ENCODE measurements at places on chromosomes 13 and 19.
A peak's percentile ranks its signal among the peaks of the same experiment; 100 is the strongest.

- DNase-seq, result no peak
These were observed 155.0 kb downstream of the TEX29 start for GRCh38 chr13:111475488-111475887.

- DNase-seq, result peak; percentile 35
These were observed 12.0 kb downstream of the WDR88 start for GRCh38 chr19:33143897-33144405.

GRCh38 chr19:41597600-41598041, 21.7 kb downstream of the CEACAM21 start:
- peak; percentile 67 for DNase-seq

DNA sequence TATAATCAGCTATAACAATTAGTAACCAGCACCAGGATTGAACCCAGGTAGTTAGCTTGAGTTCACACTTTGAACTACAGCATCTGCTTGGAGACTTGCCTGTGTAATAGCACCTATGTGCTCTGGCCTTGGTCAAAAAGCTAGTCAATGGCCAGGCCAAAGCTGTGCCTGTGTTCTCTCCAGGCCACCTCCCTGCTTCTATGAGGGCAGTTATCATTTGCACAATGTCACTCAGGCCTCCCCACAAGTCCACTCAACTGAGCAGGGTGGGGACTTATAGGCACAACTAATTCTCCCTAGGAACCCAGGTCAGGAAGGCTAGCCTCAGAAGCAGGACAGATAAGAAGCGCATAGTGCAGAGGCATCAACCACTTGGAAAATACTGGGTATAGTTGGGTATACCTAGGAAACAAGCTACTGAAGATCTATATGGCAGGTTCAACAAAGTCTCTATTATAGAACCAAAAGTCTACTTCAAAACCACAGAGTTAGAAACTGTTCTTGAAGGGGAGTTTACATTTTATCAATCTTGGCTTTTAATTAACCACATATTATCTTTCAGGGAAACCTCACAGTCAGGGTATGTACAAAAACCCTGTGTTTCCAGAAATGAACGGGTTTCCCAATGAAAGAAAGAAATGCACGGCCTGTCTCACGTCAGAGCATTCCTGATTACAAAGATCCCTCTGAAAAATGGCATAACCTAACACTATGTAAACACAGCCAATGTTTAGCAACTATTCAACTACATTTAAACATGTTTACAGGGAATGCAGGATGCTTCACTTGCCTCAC, 140.9 kb downstream of the ABCC4 start:
- no peak for DNase-seq

GRCh38 chr19:50906217-50906616, 5.0 kb downstream of the KLK4 start:
- peak; percentile 7 for DNase-seq

DNA sequence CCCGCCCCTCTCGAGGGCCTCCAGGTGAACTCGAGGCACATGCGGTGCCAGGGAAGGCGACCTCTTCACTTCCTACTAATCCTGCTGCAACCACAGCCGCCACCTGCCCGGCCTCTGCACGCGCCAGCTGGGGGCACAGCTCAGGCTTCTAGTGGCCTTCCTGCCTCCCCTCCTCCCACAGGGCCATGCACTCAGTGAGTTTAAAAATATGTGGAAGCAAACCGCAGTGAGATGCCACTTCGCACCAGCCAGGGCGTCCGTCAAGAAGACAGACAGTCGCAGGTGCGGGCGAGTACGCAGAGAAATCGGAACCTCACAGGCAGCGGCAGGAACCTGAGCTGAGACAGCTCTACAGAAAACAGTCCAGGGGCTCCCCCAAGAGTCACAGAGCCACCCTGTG, 10.4 kb downstream of the LMNB2 start:
- DNase-seq, result peak; percentile 46

- no peak for DNase-seq
These were observed 23.6 kb downstream of the CEACAM8 start for GRCh38 chr19:42571116-42571515.

- DNase-seq, result no peak
These were observed 1320.2 kb upstream of the PCDH9 start for GRCh38 chr13:68550330-68550729.

DNA sequence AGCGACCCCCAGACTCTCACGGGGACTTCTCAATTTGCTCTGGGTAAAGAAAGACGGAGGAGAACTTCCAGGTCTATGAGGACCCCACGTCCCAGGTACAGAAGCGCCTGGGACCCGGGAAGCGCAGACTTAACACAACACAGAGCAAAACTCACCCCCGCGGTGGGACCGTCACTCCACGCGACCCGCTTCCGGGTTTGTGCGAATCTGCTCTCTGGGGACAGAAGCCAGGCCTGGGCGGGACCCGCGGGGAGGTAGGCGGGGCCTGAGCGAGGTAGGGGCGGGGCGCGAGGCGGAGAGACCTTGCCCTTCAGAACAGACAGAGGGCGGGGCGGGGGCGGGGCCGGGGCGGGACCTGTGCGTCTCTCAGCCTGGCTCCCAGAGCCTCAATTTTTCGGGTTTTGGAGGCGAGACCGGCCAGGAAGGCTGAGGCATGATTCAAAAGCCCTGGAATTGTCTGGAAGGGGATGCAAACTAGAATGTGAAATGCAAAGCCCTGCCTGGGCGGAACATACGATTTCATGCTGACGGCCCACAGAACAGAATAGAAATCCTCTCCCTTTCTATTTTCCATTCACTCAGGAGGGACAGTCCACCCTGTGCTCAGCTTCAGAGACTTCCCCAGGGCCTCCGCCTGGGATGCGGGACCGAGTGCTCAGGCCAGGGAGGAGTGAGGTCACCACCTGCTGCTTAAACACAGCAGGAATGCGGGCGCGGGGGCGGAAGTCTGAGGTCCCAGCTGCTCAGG, 19.3 kb upstream of the ZNF888 start:
- DNase-seq, result peak; percentile 91

GRCh38 chr13:111623208-111623607, 302.8 kb downstream of the TEX29 start:
- DNase-seq, result no peak

DNA sequence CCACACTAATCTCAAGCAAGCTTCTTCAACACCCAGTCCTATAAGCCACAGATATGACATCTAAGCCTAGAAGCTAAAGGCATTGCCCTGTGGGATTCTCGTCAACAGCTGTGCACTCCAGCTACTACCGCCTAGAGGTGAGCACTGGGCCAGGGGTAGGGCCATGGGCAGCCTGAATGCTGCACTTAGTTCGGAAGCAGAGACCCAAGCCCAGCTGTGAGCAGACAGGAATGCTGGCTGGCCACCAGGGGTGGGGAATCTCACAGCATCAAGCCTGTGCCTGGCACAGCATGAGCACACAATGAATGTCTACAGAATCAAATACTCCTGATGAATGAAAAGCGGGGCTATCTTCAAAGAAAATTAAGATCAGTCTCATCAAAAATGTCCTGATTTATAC, 167.5 kb upstream of the UBL3 start:
- no peak for DNase-seq

- DNase-seq, result no peak
These were observed 32.0 kb upstream of the TUBGCP3 start for GRCh38 chr13:112619730-112620631.

- DNase-seq, result no peak
These were observed 451.7 kb downstream of the EFNB2 start for GRCh38 chr13:106083620-106084350.

GRCh38 chr13:46295491-46296114, 83.9 kb downstream of the LRRC63 start:
- peak; percentile 87 for DNase-seq

DNA sequence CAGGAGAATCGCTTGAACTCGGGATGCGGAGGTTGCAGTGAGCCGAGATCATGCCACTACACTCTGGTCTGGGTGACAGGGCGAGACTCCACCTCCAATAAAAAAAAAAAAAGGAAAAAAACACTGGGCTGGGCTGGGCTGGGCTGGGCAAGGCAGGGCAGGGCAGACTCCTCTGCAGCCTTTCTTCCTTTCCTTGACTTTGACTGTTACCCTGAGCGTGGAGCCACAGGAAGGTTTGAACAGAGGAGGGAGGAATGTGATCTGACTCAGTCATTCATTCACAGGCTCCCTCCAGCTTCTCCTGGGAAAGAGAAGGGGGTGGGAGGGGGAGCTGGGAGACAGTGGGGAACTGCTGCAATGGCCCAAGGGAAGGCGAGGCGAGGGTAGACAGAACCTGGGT, 2.7 kb upstream of the ACTN4 start:
- DNase-seq, result no peak

DNA sequence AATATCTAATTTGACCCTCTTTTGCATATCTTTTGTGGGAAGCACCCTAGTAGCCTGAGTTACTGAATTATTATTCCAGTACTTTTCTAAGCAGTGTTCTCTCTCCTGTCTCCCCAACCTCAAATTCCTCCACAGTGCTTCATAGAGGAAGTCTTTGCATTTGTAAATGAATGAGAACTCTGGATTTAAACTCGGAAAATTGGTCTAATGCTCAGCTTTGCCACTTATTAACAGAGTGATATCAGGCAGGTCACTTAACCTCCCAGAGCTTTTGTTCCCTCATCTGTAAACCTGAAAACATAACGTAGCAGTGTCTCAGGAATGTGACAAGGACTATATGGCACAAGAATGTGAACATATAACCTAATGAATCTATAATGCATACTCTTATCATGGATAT, 26.2 kb downstream of the FREM2 start:
- DNase-seq, result no peak

GRCh38 chr19:28242317-28242927, 970.5 kb downstream of the UQCRFS1 start:
- DNase-seq, result no peak

DNA sequence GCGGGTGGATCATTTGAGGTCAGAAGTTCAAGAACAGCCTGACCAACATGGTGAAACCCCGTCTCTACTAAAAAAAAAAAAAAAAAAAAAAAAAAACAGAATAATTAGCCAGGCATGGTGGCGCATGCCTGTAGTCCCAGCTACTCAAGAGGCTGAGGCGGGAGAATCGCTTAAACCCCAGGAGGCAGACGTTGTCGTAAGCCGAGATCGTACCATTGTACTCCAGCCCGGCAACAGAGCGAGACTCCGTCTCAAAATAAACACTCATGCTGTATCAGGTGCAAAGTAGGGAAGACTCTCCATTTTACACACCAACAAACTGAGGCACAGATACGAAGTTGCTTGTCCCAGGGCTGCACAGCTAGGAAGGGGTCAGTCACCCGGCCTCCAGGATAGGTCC, 15.6 kb downstream of the TLE6 start:
- DNase-seq, result no peak

- peak; percentile 31 for DNase-seq
These were observed 23.3 kb downstream of the IL12RB1 start for GRCh38 chr19:18063463-18063862.

DNA sequence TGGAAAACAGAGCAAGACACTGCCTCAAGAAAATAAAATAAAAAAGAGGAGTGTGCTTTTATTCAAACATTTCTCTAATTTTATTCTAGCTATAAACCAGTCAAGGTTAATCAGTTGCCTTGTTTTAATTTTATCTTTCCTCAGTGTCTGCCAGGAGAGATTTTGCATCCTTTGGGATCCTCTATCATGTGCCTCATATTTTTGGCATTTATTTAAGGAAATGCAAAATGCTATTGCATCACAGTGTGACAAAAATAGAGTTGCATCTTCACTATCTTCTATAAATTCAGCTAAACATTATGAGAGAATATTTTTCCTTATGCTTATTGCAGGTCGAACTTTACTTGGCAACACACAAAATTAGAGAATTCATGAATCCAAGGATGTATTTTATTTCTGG, 639.0 kb upstream of the KLF12 start:
- DNase-seq, result no peak

GRCh38 chr13:101331731-101332130, 84.6 kb downstream of the NALCN start:
- no peak for DNase-seq

- no peak for DNase-seq
These were observed 179.6 kb upstream of the HTR2A start for GRCh38 chr13:47076500-47076899.

DNA sequence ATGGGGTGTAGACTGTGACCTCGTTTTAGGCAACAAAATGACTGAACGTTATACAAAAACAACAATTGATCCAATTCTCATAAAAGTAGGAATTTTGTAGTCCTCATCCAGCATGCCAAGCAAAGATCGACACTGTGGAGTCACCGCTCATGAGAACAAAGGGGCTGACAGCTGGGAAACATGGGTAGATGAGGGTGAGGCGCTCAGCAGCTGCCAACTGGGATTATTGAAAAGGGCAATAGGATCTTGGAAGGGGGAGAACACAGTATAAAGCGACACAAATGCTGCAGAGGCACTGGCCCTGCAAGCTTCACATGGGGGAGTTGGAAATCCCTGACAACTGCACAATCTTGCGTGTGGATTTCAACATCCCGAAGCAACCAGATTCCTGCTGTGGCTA, 5.4 kb upstream of the ZNF765 start:
- no peak for DNase-seq

DNA sequence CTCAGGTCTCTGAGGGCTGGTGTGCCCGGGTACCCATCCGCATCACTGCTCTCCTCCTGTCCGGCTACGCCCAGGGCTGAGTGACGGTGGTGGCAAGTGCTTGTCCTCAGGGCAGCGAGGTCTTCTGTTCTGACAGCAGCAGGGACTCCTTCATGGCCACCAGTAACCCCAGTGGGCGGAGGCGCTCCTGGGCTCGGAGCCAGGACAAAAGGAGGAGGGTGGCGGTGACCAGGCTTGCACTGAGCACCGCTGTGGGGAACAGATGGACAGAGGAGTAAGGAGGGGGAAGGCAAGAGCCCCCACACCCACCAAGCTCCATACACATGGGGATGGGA, 5.8 kb downstream of the CD320 start:
- no peak for DNase-seq

DNA sequence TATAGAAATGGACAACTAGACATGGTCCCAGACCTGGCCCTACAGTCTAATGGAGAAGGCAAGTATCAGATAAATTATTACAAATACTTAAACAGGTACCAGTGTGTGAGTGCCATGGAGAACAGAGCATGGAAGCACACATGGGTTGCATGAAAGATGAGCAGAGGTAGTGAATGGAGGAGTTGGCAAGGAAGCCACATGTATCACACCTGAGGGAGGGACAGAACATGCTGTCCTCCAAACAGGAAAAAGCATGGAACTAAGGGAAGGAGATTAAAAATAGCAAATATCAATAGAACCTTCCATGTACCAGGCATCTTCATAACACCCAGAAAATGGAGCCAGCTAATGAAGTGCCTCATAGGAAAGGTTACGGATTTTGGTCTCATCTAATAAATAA, 85.9 kb downstream of the SACS start:
- DNase-seq, result no peak

- DNase-seq, result no peak
These were observed 36.9 kb upstream of the STARD13 start for GRCh38 chr13:33322543-33322809.

- no peak for DNase-seq
These were observed 2.7 kb upstream of the NOP53 start for GRCh38 chr19:47742634-47743033.

All from CD4-positive, alpha-beta T cell (primary cell).